NCI-H2081 treated with DMSO at 0.1 percent for 48 hours (cell line): ENCODE measurements at places on chromosomes 5 and 9.

GRCh38 chr5:58080573-58080972 is 379.3 kb downstream of the PLK2 start:
- DNase-seq = no peak

- DNase-seq = no peak
These were observed 52.6 kb upstream of the TNFAIP8 start for GRCh38 chr5:119302916-119303897.

DNA sequence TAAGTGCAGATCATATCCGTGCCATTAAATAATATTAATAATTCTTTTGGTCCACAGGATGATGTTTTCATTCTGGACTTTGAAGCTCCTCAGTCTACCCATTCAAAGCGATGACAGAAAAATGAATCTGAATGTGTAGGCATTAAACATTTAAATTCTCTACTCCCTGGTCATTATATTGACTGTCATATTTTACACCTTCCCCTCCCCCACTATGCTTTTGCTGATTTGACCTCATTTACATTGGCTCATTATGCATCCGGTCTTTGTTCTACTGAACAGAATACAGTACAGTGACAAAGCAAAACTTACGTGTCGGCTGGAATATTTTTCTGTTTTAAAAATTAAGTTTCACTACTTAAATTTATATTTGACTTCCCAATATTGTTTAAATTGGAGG is 289.7 kb upstream of the TMEM161B start:
- DNase-seq = no peak

- DNase-seq = no peak
These were observed 161.5 kb downstream of the ARL15 start for GRCh38 chr5:54148858-54149257.

- no peak for DNase-seq
These were observed 95.1 kb downstream of the TTC39B start for GRCh38 chr9:15211815-15212495.

DNA sequence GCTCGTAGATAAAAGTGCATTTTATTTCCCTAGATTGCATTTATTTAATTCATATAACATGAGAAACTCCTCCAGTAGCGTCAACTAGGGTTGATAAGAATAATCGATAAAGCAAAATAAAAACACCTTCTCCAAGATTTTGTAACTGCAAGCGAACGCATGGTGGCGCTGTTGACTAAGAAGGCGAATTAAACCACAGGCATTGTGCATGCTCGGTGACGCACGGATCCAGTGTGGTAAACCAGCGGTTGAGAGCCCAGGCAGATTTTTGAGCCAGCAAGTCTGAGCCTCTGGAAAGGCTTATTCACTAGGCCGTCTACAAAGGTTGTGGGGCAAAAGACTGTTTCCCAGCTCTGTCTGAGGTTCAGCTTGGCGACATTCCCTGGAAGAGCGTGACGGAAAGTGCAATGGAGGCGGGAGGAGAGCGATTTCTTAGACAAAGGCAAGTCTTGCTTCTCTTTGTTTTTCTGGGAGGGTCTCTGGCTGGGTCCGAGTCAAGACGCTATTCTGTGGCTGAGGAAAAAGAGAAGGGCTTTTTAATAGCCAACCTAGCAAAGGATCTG is at the start of gene PCDHB3:
PCDHB3 (plus strand) TSS at position 231 of the 563 bp plus-strand sequence; CDS start at position 408, 177 bp downstream.
- no peak for DNase-seq

DNA sequence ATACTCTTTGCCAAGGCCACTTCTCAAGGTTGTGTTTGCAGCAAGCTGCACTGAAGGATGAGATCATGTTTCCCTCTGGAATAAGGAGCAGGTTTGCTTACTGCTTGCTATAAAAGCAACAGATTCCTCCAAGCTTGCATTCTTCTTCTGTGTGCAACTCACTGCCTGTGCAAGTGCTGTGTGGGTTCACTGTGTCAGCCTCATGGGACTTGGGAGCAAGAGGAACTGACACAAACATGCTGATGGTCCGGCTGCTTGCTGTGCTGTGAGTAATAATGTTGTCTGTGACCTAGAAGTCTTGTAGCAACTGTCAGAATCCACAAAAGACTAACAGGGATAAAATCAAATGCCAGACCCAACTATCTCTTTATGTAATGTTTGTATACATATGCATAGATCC is 33.6 kb upstream of the SHC3 start:
- no peak for DNase-seq
